T-helper 22 cell (primary cell): ENCODE measurements at places on chromosomes 16 and 17.

DNA sequence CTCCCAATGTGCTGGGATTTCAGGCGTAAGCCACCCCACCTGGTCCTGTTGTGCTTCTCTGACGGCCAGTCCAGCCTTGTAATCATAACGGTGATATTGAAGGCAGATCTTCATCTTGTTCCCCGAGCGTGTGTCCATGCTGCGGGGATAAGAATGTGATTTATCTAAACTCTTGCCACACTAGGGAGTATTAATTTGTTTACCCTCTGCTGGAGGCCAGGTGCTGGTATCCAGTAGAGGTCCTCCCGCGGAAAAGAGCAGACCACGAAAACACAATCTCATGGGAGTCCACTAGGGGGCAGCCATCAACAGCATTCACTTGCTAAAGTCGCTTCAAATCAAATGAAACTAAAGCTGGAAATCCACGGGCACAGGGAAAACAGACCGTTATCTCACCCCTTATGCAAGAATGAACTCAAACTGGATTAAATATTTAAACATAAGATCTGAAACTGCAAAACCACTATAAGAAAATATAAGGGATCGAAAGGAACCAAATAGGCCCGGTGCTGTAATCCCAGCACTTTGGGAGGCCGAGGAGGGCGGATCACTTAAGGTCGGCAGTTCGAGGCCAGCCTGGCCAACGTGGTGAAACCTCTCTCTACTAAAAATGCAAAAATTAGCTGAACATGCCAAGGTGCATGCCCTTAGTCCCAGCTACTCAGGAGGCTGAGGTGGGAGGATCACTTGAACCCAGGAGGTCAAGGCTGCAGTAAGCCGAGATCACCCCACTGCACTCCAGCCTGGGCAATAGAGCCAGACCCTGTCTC, 22.3 kb upstream of the RBBP6 start:
- peak; percentile 28 for DNase-seq

- no peak for DNase-seq
These were observed 24.4 kb upstream of the WSCD1 start for GRCh38 chr17:6045621-6046357.

GRCh38 chr16:58635502-58635901, 5.9 kb upstream of the CNOT1 start:
- no peak for DNase-seq

DNA sequence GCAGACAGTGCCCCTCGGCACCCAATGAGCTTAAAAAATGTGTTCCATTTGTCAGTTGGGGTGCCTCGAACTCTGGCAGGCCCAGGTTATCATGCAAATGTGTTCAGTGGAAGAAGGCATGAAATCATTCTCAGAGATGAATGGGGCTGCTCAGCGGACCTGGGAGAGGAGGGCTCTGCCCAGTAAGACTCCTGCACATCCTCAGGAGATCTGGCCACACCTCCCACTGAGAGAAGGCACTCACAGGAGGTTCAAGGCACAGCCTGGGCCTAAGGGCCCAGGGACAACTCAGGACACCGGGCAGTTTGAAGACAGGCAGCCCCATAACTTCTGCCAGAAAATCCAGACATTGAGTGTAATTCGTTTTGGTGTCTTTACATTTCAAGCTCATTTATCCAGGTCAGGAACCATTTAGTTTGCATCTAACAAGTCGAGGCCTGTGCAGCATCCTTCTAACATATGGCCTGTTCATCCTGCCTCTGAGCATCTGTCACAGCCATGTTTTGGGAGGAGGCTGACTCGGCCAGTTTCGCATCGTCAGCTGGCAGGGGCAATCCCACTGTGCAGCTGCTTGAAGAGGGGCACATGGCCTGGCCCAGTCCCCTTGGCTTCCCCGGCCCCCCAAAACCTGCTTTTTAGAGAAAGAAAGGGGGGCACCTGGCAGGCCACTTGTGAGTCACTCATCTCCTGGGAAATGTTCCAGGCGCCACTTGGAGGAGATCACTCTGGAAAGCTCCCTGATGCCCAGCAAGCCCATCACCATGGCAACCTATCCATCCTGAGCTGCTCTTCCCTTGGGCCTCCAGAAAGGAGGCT, 31.2 kb upstream of the BCAR1 start:
- no peak for DNase-seq

DNA sequence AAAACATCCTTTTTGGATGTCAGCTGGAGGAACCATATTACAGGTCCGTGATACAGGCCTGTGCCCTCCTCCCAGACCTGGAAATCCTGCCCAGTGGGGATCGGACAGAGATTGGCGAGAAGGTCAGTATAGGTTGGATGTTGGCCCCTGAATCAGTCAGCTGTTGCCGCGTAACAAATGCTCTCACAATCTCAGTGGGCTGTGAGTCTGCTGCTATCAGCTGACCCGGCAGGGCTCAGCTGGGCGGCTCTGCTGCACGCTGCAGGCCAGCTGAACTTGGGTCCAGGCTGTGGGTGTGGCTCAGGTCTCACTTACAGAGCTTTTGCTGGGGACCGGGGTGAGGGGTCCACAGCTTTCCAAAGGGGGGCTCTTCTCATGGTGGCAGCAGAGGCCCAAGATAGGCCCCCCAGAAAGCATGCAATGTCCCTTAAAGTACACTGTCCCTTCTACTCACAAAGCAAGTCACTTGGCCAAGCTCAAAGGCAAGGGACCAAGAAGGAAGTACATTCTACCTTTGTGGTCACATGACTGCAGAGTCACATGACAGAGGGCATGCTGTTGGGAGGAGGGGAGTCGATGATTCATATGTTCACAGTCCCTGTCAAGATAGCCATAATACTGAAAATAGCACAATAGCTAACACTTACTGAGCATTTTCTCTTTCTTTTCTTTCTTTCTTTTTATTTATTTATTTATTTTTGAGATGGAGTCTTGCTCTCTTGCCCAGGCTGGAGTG, 134.2 kb downstream of the ABCC1 start:
- no peak for DNase-seq
